Activated CD8-positive, alpha-beta T cell treated with anti-CD3 and anti-CD28 coated beads for 36 hours (primary cell): ENCODE measurements at places on chromosomes 6 and 20. TPM values are rescaled to one million over a fixed set of nuclear protein-coding genes. Genes with fewer than 3 reads are reported as not detected.

DNA sequence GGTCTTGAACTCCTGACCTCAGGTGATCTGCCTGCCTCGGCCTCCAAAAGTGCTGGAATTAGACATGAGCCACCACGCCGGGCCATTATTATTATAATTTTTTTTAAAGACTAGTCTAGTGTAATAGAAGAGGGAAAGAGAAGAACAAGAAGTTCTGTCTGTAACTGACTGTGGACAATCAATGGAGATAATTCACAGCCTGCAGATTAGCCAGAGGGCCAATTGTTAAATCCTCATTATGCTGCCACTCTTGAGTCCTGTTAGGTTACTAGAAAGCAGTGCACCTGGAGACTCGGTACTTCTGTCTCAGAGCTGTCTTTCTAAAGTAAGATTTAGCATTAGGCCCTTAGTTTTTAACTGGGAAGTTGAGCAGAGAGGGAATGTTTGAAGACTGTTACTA lies 37.5 kb downstream of the CARMIL1 start:
- DNase-seq = no peak

Gene PSMA7
- 289 TPM for total RNA-seq

Gene SPTLC3
- 0.72 TPM for total RNA-seq

GRCh38 chr6:77456531-77457248 lies 6.6 kb downstream of the HTR1B start:
- DNase-seq = no peak

Gene TPX2
- total RNA-seq = 113 TPM

GRCh38 chr20:19827818-19828217 lies 69.8 kb downstream of the RIN2 start:
- no peak for DNase-seq

GRCh38 chr20:48999890-49000870 lies 45.9 kb upstream of the CSE1L start:
- DNase-seq = no peak

- DNase-seq = no peak
These were observed 125.0 kb upstream of the LAMP5 start for GRCh38 chr20:9389346-9389745.

Gene MEI4
- not detected for total RNA-seq

DNA sequence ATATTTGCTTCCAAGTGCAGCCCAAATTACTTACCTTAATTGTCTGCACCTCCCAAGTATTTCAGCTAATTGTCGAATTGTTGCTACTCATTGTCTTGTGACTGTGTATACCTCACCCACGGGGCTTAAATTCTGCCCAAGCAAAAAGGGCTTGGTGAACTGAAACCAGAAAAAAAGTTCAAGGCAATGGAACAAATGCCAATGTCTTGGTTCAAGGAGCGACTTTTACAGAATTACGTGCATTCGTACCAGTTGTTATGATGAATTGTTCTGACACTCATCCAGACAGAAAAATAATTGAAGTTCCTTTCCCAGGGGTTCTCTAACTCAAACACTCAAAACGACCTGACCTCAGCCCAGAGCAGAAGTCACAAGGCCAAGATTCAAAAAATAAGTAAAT lies 13.9 kb upstream of the PXDC1 start:
- DNase-seq = no peak

Gene GABRR1
- not detected for total RNA-seq

Gene OTOR
- not detected for total RNA-seq

- no peak for DNase-seq
These were observed 135.0 kb downstream of the SLC16A10 start for GRCh38 chr6:111222341-111222740.

Gene FOXA2
- total RNA-seq = not detected

- DNase-seq = no peak
These were observed 136.0 kb upstream of the CNR1 start for GRCh38 chr6:88301888-88302768.

DNA sequence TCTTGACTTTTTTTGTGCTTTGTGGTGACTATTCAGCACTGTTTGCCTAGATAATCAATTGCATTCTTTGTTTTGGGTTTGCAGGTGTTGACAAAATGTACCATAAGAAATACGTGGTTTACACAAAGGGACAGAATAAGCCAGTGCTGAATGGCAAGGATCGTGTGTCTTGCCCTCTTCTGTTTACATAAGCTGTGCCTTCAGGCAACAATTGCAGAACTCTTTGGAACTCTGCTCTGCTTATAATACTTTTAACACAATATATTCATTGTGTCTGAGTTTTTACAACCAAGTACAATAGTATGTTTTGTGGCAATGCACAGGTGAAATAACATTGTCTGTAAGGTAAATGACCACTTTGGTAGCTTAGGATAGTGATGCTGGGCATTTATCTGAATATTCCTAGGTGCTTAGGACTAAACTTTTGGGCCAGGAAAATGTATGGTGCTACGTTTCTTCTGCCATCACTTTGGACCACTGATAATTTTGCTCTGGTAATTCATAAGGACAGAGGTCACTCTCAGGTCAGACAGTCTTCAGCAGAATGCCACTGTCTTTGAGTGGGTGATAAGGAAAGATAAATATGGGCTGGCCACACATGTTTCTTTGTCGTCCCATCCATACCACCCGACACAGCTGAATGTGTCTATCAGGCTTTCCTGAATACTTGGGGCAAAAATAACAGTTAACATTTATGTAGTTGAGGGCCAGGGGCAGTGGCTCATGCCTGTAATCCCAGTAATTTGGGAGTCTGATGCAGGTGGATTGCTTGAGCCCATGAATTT lies 344.6 kb upstream of the IMPG1 start:
- no peak for DNase-seq

GRCh38 chr20:63858393-63859165 lies 2.7 kb upstream of the ABHD16B start:
- DNase-seq = peak; percentile 28

DNA sequence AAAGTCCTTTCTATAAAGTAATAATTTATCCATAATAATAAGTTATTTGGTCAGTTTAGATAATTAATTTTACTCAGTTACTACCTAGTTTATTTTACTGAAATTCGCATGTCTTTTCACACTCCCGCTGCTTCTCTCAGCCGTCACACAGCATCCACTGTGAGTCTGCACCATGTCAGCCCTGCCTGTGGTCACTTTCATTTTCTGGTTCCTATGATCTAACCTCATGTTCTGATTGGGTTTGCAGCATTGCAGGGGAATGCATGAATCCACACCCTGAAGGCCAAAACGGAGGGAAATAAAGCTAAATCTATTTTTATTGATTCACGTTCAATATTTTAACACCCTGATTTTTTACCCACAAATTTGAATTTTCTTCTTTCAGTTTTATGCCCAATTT lies 47.4 kb downstream of the PDE10A start:
- no peak for DNase-seq

Gene CD83
- 24.4 TPM for total RNA-seq

- no peak for DNase-seq
These were observed 58.0 kb downstream of the ERMARD start for GRCh38 chr6:169809386-169809785.

Gene ACTL10
- 2.4 TPM for total RNA-seq

Gene KCNK17
- total RNA-seq = not detected

Gene PRDM13
- total RNA-seq = not detected

Gene ENPP1
- 0.27 TPM for total RNA-seq

Gene FAM217A
- total RNA-seq = not detected

GRCh38 chr20:17595856-17596255 lies 26.0 kb downstream of the DSTN start:
- no peak for DNase-seq

DNA sequence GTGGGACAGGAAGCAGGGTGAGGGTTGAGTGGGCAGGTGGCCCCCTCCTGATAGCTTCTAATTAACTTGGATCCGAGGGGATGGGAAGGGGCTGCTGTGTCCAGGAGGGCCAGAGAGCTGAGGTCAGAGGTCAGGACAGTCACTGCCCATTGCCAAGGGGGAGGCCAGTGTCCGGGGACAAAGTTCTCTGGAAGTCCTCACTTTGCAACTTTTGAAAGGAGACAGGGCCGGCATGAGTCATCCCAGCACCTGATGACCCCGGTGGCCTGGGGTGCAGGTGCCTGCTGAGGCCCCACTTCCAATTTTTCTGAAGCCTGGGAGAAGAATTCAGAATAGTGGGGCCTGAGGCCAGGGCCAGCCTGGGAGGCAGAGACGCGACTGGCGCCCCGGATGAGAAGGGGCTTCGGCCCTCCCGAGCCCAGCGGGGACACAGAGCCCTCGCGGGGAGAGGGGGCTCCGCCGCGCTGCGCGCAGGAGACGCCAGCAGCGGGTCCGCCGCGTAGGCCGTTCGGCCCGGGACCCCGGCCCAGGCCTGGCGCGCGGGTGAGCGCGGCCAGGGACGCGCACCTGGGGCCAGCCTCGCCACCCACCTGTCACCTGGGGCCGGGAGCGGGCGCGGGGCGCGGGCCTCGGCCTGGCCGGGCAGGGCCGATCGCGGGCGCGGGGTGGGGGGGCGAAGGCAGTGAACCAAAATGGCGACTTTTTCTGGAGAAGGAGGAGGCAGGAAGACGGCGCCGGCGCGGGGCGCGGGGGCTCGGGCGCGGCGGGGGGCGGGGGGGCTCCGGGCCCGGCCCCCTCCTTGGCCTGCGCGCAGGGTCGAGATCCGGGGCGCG lies 586 bp downstream of the ZNF512B start:
- peak; percentile 50 for DNase-seq

Gene HLA-DOB
- total RNA-seq = 11.6 TPM

Gene VGLL2
- total RNA-seq = not detected

GRCh38 chr20:62236200-62236599 lies 2.1 kb upstream of the OSBPL2 start:
- no peak for DNase-seq

DNA sequence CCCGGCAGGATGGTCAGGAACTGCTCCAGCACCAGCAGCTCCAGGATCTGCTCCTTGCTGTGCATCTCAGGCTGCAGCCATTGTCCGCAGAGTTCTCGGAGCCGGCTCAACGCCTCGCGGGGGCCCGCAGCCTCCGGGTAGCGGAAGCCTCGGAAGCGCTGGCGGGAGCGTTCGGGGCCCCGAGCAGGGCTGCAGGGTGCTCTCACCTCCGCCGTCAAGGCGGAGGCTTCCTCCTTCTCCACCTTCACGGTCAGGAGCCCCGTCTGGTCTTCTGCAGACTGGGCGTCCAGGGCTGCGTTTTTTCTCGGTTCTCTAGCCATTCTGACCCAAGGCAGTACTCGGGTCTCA lies 434 bp downstream of the ZKSCAN4 start:
- peak; percentile 55 for DNase-seq
